ENCODE measurements at places on chromosomes 12 and 14.

DNA sequence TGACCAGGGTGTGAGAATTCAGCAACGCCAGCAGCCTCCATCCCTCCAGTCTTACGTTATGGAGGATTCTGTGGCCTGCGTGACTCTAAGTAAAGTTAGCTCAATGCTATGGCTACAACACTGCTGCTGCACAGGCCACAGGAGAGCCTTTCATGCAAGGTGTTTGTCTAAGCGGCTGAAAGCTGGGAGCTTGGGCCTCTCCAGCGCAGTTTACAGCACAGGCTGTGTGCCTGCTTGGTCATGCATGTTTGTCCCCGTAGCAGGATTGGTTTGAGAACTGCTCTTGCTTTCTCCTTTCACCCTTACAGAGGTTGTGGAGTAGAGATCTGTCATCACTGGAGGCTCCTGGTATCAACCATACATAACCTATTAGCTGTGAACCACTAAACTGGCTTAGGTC lies 113.1 kb upstream of the TMCC3 start:
- no peak for DNase-seq

DNA sequence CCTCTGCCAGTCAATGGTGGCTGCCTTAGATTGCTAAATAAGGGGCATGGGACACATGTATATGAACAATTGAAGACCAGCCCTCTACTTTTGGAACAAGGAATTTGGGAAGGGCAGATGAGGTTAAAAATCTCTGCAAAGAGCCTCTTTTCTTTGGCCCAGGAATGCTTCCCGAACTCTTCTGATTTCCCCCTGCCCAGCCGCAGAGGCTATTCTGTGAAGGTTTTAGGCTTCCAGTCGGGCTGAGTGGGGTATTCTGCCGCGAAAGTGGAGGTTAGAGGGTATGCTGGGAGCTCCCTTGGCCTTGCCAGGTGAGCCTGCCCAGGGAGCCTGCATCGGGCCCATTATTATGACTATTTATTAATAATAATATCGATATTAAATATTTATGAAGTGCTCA lies 1.2 kb downstream of the POU6F1 start:
- no peak for DNase-seq

- no peak for DNase-seq
Observed at GRCh38 chr12:132186208-132186856, 42.1 kb downstream of the NOC4L start.

DNA sequence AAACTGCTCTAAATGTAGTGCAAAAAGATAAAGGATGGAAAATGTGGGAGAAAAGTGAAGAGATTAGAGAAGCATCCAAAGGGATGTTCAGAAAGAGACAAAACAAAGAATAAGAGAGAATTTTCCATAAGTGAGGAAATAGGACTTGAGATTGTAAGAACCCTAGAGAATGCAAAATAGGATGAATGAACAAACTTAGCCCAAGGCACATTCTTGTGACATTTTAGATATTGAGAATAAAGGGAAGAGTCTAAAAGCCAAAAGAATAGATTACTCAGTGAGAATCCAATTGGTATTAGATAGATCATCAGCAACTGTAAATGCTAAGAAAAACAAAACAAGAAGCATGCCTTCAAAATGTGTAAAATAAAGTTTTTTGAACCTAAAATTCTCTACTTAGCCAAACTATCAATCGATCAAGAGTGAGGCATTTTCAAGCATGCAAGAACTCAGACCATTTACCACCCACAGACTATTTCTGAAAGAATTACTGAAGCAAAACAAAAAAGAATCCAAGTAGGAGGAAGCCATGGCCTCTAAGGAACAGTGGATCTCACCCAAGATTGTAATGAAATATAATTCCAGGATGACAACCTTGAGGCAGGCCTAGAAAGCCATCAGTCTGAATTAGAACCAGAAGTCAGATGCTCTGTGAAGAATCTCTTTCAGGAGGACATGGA lies 33.5 kb downstream of the DYRK2 start:
- DNase-seq: no peak

GRCh38 chr12:41361738-41362137 lies 173.6 kb downstream of the PDZRN4 start:
- DNase-seq: no peak

- DNase-seq: no peak
Observed at GRCh38 chr14:50740856-50741255, 72.8 kb upstream of the SAV1 start.

GRCh38 chr14:29829851-29830250 lies 97.8 kb downstream of the PRKD1 start:
- no peak for DNase-seq

GRCh38 chr14:81401420-81402122 lies 1.4 kb upstream of the STON2 start:
- peak; percentile 63 for DNase-seq

DNA sequence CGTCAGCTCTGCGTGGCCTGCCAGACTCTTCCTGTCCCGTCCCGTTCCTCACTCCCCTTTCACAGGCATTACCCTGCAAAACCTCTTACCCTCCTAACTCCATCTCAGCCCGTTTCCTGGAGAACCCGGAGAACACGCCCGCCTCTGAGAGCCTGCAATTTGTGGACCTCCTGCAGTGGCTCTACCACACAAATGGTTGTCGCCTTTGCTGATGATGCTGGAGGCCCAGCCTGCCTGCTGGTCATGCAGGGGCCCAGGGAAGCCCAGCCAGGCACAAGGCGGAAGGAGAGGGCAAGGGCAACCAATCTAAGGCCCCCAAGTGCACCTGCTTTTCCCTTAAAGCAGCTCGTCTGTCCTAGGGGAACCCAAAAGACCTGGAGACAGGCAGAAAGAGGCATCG lies 22.5 kb downstream of the RFLNA start:
- no peak for DNase-seq

DNA sequence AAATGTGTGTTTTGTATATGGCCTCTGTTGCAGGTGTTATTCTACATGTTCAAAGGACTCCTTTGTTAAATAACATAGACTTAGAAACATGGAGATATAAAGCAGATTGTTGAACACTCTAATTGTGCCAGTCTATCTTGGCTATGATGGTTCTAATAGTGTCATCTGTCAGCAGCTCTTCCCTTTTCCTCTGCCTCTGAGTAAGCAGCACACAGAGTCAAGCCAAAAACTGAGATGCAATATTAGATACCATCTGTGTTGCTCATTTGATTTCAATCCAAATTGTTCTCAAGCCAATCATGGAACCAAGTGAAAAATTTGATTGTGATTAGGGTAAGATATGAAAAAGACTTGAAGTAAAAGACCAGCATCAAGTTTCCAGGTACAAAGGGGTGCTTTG lies 871.1 kb upstream of the MGAT4C start:
- no peak for DNase-seq

DNA sequence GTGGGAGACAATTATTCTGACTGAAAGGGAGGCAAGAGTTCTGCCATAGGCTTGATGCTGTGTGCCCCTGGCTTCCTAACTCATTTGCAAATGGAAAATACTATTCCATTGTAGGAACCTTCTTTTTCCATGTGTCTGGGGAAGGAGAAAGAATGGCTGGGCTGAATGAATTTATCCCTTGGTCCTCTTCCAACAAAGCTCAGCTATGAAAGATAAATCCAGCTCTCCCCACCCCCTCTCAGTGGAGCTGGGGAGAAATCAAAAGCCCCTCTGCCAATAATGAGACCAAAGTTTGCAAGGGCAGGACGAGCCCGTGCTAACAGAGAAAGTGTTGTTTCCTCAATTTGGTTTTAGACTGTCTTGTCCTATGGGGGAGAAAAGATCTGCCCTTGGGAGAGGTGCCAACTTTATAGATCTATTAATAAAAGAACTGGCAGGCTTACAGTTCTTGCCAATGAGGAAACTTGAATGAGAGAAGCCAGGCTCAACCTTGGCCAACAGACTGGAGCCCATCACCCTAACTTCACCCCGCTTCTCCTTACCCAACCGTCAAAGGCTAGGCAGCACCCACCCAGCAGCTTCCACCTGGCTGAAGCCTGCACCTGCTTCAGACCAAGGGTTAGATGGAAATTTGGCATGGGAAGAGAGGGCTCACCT lies 8.9 kb upstream of the TCL1B start:
- no peak for DNase-seq

DNA sequence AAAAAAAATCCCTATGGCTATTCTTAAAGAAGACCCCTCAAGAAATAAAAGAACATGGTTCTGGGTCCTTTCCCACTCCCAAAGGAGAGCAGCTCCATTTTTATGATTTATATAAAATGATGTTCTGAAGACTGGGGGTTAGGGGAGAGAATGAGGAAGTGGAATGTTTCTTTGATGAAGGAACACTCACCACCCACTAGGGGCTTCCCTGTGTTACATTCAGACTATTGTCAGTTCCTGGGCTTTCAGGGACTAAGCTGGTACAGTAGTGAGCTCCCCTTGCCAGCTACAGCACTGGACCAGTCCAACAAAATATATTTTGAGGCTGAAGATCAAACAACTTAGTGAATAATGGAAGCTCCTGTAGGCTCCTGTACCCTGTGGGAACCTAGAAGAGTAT lies 98.9 kb downstream of the HMGA2 start:
- peak; percentile 10 for DNase-seq

DNA sequence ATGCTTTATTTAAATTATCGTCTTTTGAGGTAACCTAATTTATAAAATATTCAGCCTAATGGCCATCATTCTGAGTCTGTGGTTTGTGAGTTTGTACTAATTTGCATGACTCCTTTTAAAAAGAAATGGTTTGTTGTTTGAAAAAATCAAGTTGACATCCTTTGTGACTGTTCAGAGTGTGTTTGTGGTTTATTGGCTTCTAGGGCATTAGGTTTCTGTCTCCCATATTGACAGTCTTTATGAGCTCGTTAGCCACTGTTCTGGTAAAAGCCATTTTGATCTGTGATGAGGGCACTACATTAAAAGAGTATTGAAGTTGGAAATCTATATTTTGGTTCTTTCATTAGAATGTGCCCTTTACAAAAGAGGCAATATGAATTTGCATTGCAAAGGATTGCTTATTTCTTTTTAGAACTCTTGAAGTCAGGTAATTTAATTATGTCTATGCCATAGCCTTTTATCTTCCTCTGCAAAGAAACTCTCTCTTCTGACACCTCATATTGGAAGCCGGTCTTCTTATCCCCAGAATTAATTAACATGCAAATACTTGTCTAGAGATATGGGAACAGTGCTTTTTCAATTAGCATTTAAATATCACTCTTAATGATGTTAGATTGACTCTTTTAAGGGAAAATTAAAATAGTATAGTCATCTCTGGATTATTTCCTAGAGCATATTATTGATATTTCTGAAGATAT lies 95.0 kb downstream of the CRADD start:
- DNase-seq: no peak

DNA sequence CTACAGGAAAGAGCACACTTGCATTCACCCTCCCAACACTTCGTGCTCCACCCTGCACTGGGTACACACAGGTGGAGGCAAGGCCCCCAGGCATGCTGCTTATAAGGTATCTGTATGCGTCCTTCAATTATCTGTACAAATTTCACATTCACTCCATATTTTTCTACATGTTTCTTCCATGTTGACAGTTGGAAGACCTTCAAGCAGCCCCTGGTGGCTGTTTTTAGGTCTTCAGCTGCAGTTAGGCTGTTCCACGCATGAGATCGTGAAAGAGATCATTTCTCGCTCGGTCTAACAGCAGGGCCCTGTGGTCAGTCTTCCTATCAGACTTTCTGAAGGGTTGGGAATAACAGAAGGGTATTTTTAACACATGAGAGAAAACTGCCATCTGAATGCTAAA lies 47.1 kb downstream of the PLXNC1 start:
- no peak for DNase-seq

Measured in AML-193 (cell line).